Activated naive CD4-positive, alpha-beta T cell treated with Interleukin-2 at 50 U/mL for 16 hours (primary cell): ENCODE measurements at places on chromosomes 6 and 20.
A peak's percentile ranks its signal among the peaks of the same experiment; 100 is the strongest.

DNA sequence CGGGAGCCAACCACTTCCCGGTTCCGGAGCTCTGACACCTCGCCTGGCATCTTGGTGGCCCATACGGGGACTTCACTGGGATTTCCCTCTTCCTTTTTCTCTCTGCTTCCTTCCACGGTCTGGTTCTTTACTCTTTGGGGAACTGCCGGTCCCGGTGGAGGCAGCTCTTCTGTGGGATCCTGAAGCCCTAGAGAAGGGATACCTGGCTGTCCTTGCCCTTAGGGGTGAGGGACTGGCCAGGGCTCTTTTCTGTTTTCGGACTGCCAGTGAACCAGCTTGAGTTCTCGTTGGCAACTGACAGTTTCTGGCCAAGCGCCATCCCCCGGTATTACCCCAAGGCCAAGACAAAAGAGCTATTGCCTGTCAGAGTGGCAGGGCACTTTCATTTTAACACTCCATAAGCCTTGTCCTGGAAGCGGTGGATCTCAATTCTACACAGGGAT, 880 bp upstream of the CPXM1 start:
- no peak for DNase-seq

DNA sequence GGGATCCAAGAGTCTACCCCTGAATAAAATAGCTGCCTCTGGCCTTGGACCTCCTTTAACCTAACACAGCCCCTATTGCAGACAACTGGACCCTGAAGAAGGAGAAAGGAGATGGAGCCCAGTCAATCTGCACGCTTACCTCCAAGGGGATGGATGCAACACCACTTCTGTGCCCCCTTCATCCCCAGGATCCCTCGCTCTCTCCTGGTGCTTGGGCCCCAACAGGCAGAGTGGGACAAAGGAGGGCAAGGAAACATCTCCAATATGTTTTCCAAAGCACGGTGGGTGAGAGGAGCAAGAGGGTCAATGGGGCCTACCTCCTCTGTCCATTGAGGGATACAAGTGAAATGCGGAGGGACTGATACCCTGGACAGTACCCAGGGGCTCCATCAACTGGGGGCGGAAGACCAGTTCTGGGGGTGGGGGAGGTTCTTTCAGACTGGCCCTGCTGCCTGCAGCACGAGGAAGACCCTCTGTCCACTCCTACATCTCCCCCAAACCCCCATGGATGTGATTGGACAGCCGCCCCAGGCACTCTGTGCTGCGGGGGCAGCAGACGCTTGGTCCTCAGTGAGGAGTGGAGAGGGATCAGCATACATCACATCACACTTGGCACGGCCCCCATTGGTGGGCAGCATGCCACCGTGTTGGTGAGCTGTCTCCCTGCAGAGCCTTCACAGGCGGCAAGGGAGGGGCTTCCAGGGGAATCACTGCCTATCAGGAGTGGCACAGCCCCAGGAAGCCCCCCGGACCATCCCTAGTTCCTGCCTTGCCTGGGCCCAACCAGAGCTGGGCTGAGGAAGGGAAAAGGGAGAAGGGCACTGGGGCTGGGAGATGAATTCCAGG, 70.6 kb downstream of the MRPL14 start:
- DNase-seq, result no peak

DNA sequence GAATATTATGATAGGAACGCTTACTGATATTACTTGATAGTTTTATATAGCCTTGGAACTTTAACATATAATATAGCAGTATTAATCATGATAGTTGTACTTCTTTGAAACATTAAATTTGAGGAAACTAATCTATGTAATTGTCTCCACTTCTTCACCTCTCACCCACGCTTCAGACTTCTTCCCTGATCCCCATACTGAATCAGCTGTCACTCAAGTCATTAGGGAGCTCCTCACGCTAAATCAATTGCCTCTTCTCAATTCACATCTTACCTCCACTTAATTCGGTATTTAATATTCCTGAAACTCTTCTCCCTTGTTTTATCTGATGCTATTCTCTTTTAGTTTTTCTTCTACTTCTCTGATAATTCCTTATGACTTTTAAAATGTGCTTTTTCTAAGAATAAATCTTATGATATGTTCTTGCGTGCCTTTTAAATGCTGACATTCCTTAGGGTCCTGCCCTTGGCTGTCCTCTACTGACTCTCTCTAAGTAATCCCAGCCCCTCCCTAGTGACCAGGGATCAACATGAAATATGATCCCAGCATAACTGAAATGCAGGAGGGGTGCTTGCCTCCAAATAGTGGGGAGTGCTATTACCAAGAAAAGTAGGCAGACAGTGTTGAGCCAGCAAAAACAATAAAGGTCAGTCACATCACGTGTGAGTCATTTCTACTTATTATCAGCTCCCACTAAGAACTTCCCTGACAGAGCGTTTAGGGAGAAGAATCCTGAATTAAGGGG, 9.9 kb downstream of the ANKRD66 start:
- DNase-seq, result no peak

DNA sequence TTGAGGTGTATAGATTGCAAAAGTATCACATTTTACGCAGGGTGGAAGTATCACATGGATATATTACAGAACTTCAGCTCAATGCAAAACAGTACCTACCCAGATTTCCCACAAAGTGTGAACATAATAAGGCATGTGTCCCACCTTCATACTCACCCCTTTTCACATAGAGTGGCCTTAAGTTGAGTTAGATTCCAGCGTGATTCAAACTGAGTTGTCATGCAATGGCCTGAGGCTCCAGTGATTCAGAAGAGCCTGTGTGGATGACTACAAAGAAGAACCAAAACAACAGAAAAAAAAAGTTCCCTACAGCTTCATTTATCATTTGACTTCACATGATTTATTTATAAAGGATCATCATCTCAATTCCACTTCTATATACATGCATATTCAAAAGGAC, 309.7 kb downstream of the SLC35F1 start:
- no peak for DNase-seq

GRCh38 chr6:27662769-27663168, 189.9 kb upstream of the ZNF184 start:
- no peak for DNase-seq

GRCh38 chr20:49324306-49324705, 46.4 kb upstream of the ZNFX1 start:
- DNase-seq, result no peak

- DNase-seq, result no peak
These were observed 68.4 kb downstream of the ATG5 start for GRCh38 chr6:106257195-106257594.

DNA sequence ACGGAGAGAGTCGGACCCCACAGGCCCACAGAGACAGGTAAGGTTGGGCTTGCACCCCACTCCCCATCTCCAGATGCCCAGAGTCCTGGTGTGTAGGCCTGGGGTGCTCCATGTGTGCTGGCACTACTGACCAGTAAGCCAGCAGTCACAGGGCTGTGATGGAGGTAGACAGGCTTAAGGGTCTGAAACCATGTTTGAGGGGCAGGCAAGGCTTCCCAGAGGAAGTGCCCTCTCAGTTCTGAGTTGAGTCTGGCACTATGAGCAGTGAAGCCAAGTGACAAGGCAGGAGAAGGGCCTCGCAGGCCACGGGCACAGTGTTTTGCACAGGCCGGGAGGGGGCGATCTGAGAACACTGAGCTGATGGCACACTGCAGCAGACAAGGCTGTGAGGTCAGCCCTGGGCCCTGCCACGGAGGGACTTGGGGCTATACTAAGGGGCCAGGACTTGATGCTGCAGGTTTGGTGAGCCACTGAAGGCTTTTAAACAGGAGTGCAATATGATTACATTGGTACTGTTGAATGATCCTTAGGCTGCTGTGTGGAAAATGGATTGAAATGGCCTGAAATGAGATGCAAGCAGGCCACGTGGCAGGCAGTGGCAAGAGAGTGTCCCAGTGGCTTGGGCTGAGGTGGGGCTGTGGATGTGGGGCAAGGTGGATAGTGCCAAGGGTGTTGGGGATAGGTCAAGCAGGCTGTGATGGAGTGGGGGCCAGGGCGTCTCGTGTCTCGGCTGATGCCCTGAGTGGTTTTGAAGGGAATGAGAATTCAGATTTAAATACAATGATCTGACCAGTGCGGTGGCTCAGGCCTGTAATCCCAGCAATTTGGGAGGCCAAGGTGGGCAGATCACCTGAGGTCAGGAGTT, 20.3 kb downstream of the TTBK1 start:
- DNase-seq, result peak; percentile 78

DNA sequence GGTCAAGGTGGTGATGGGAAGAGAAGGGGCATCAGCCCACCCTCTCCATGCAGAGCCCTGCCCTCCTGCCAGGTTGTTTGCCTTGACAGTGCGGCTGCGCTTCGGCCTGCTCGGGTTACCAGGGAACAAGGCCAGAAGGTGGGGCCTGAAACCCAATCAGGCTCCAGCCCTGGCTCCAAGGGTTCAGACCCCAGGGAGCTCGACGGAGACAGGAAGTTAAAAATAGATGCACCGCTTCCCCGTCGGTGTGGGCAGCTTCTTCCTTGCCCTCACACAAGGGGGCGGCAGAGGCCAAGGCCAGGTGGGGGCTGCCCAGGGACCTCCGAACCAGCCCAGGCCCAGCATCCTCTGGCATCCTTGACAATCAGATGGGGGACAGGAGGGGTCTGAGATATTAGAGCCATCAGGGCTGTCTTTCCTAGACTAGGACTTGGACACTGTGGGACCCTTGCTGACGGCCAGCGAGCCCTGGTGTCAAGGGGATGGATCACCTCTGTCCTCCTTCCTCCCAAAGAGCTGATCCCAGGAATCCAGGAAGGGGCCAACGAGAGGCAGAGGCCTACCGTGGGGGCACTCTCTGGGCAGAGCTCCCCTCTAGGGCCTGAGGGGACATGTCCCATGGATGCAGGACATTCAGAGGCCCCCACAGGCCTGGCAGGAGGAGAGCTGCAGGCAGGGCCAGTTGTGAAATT, 65.2 kb downstream of the RIPOR3 start:
- DNase-seq, result peak; percentile 13

GRCh38 chr6:129513471-129513870, 196.5 kb downstream of the ARHGAP18 start:
- DNase-seq, result no peak

- DNase-seq, result no peak
These were observed 158.1 kb downstream of the DTNBP1 start for GRCh38 chr6:15504581-15505350.

DNA sequence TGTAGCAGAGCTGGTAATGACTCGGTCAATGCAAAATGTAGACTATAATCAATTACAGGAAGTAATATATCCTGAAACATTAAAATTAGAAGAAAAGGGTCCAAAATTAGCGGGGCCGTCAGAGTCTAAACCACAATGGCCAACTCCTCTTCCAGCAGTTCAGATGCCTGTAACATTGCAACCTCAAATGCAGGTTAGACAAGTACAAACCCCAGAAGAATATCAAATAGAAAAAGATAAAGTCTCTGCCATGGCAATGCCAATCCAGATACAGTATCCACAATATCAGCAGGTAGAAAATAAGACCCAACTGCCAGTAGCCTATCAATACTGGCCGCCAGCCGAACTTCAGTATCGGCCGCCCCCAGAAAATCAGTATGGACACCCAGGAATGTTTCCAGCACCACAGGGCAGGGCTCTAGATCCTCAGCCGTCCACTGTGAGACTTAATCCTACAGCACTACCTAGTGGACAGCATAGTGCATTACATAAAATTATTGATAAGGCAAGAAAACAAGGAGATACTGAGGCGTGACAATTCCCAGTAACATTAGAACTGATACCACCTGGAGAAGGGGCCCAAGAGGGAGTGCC, 158.4 kb downstream of the GPX5 start:
- peak; percentile 18 for DNase-seq

- DNase-seq, result peak; percentile 28
These were observed 973 bp upstream of the BRD2 start for GRCh38 chr6:32967151-32968091.

DNA sequence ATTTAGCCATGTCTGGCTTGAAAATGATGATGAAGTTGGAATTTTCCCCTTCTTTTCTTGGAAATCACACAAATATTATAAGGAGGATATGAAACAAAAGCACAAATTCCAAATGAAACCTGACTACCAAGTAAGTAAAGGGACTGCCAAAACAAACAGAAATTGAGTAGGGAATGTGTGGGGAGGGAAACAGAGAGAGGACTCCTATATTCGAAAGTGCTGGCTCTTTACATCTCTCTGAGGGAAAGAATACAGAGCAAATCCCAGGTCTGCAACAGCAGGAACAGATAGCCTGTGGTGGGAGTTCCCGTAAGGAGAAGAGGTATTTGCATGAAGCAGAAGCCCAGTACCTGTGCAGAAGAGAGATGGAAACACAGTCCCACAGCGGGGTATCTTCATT, 583.7 kb downstream of the EPM2A start:
- DNase-seq, result no peak

GRCh38 chr6:63581355-63582013, 9.2 kb downstream of the LOC128125822 start:
- DNase-seq, result no peak

DNA sequence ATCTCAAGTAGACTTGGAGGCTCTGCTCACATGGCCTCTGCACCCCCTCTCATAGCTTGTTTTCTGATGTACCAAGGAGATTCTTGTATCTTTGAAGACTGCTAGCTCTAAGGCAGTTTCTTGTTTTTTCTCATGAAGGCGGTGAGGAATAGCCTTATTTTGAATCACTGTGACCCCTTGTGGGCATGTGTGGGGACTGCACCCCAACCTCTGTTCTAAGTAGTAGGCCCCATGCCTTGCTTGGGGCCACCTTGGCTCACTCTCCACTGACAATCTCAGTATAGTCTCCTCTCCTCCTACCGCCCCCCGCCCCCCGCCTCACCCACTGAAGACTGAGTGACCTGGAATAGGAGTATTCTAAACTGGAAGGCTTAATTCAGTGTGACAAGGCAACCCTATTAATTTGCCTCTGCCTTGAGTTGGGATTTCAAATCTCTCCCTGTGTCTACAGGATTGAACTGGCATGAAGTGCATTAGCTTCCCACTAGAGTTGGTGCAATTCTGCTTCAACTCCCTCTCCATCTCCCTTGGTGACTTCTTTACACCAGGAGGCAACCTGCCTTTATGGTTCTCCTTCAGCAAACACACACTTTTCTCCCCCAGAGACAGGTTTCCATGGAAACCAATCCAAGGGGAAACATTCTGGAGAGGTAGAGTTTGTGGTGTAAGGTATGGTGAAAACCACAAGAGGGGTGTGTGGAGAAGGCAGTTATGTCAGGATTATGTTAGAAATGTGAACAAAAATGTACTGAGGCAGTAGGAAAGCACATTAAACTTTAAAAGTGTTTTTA, 75.4 kb upstream of the ECI2 start:
- peak; percentile 63 for DNase-seq

DNA sequence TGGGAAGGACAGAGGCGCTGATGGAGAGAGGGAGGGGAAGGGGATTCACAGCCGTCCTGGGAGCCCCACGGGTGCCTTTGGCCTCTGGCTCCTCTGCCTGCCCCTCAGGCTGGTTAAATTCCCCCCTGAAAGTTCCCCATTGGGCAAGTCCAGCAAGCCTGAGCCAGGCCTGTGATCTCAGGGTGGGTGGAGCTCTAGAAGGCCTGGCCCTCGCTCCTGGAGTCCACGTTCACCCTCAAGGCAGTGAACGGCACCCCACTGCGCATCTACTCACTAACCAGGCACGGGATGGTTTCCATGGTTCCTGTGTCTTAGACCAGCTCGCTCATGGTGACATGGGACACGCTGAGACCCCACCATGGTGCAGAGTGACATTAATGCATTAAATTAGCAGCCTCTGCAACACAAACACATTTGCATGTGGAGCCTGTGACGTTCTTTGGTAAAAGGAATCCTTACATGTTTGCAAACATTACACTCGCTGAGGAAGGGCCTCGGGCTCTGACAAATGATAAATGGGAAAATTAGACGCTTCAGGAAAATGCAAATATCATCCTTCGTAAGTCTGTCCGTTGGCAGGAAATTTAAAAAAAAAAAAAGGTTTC, 452.7 kb downstream of the PREX1 start:
- DNase-seq, result no peak

GRCh38 chr6:123105561-123105960, 109.5 kb downstream of the CLVS2 start:
- DNase-seq, result no peak
